Stimulated activated naive CD4-positive, alpha-beta T cell treated with Interleukin-2 at 50 U/mL for 16 hours (primary cell): ENCODE measurements at places on chromosomes 6 and 20.

DNA sequence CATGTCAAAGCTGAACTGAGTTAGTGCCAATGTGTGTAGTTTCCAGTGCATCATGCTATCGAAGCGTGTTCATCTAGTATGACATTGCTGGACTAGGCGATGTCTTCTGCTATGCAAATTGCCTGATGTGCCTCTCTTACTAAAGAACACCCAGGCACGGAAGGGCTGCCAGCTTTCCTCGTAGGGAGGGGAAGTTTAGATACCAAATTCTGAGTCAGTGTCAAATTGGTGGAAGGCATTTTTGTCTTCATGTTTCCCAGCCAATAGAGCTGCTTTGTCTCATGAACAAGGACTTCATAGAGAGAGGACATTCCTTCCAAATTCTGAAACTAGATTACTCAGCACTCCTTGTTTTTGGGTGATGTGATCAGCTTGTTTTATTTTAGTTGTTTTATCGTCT is 320.1 kb downstream of the BTBD3 start:
- DNase-seq = no peak

- DNase-seq = no peak
These were observed 542.9 kb upstream of the IMPG1 start for GRCh38 chr6:76615395-76615794.

- no peak for DNase-seq
These were observed 42.4 kb upstream of the GCLC start for GRCh38 chr6:53587291-53587690.

DNA sequence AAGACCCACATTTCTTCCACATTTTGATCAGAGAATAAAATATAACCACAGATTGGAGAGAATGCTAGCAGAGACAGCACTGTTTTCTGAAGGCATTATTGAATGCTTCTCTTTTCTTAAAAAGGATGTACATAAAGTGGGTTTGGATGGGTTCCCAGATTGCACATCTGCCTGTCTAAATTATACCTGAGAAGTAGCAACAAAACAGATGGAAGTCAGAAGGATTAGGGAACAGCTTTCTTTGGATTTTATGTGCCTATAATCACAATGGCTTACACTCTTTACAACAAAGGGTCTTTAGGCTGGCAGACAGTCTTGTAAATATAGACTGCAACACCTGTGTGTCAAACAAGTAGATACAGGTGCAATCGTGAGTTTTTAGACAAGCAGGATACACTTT is 622.2 kb upstream of the MANEA start:
- DNase-seq = no peak

GRCh38 chr6:170438861-170439260 is 114.2 kb downstream of the PSMB1 start:
- no peak for DNase-seq

DNA sequence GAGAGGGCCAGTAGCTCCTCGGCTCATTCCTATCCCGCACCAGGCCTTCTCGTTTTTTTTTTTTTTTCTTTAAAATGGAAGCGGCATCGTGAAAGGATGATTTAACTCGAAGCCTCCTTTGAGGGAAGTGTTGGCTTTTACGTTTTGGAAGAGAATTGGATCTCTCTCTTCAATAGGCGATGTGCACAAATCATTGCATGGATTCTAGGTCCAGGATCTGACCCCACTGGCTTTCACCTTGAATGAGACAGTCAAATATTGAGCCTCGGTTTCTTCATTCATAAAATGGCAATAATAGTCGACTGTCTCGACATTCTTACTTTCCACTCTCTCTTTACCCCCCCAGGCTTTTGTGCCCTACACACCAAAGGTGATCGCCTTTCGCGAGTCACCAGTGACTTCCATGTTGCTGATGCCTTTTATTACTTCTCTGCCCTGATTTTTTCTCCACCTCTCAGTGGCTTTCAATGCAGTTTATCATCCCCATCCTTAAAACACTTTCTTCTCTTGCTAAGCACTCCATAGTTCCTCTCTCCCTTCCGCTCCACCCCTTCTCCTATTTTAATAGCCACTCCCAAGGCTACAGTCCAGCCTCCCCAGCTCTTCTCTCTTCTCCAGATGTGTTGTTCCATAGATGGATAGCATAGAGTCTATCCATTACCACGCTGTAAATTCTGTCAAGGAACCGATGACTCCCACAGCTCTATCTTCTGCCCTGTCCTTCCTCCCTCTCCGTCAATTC is 473 bp upstream of the DTNBP1 start:
- no peak for DNase-seq

DNA sequence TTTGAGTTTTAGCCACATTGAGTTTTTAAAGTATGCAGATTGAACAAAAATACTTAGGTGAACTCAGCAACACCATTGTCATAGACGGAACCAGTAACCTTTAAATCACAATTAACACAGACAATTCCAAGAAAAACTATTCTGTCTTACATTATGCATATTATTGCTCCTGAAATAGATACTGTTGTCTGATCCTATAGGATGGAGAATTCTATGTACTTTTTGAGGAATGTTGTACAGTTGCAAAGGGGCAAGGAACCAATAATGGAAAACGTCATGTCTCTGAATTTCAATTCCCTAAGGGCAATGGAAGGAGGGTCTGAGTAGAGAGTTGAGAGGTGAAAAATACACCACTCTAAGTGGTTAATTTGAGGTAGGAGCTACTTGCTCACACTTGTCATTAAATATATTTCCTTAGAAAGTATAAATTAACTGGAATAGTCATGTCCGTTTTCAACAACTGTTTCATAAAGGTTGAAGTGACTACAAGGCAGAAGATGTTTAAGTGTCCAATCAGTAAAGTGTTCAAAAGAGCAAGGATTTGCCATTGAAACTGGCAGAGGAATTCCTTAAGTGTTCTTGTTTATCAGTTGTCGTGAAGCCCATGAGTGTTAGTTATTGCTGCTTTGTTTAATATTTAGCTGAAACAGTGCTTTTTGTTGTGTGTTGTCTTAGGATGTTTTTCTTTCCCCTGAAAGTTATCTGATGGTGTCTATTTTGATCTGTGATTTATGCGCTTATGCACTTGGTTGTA is 1.3 kb downstream of the NKAIN2 start:
- no peak for DNase-seq

GRCh38 chr6:98931696-98932095 is 16.1 kb downstream of the FBXL4 start:
- no peak for DNase-seq

GRCh38 chr20:46306743-46307138 is 1.6 kb downstream of the CDH22 start:
- no peak for DNase-seq

- DNase-seq = no peak
These were observed 168.3 kb upstream of the JAG1 start for GRCh38 chr20:10842116-10842515.

- no peak for DNase-seq
These were observed 91.4 kb downstream of the TAF4 start for GRCh38 chr20:61974357-61974665.

GRCh38 chr20:33770005-33770404 is 38.2 kb downstream of the ZNF341 start:
- DNase-seq = no peak

DNA sequence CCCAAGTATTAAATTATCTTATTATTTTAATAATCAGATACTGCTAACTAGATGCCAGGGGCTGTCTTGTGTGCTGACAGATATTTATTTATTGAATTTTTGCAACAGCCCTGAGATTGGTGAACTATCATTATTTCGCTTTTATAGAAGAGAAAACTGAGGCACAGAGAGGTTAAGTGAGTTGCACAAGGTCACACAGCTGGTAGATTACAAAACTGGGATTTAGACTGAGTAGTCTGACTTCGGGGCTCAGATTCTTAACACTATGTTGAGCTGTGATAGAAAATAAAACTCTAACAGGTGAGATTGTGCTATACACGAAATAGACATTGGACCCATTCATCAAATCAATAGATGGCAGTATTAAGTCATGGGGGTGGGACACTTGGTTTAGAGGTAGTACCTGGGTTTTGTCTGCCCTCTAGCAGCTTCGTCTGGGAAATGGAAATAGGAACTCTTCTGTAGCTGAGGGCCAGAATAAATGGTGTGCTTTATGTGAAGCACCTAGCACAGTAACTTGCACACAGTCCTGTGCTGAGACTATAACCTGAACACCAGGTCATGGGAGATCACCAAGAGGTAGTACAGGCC is 113.4 kb downstream of the B3GAT2 start:
- DNase-seq = no peak

DNA sequence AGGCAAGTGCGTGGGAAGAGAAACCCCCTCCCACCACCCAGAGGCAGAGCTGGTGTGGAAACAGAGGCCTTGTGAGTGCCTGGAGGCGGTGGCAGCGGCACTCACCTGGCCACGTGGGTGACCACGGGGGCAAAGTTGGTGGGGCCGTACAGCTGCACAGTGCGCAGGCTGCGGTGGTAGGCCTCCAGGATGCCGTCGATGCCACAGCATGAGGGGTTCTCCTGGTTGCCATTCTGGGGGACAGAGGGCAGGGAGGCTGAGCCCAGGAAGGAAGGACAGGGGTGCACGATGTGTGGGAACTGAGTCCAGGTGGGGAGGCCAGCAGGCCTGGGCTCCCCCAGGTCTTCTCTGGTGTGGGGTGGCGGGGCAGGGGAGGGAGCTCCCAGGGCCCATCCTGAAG is 47.7 kb downstream of the RAB44 start:
- DNase-seq = no peak

- no peak for DNase-seq
These were observed 179.8 kb downstream of the FOXA2 start for GRCh38 chr20:22404419-22405170.

GRCh38 chr6:47000842-47001241 is 41.3 kb downstream of the ADGRF1 start:
- no peak for DNase-seq
